ENCODE measurements at places on chromosomes 12 and 14. TPM values are rescaled to one million over a fixed set of nuclear protein-coding genes. Genes with fewer than 3 reads are reported as not detected.

DNA sequence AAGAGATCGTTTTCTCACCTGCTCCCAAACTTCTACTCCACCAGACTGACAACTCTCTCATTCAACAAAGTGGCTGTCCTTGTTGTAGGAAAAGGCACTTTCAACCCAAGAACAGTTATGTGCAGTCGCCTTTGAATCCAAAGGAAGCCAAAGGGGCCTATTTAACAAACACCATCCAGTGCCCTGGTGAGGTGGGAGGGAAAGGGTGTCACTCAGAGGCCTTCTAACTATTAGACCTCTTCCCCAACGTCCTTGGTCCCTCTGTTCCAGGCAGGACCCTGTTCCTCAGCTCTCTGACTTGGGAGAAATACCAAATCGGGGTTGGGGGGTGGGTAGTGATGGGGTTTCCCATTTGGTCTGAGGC is 3.2 kb downstream of the SIX4 start:
- DNase-seq = no peak

Gene SOAT2
- 0.78 TPM for total RNA-seq

DNA sequence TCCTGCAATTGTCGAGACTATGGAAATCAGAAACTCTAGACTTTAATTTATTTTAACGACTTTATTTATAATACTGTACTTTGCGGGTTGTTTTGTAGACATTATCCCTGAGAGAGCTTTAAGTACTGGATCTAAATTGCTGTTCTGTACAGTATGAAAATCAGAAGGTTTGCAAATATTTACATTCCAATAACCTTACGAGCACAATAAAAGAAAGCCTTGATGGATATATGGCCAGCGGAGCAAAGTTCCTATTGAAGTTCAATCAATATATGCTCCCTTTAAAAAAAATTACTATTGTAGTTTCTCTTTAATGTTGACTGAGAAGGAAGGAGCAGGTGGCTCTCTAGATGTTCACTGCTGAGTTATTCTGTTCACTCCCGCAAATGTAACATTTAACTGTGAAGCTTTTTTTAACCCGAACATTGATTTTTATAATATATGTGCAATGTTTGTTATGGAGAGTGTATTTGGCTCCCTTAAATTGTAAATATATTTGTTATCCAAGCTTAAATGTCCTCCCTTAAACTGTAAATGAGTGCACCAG is 235.3 kb downstream of the PLCZ1 start:
- DNase-seq = no peak

- no peak for DNase-seq
Observed at GRCh38 chr14:74906925-74907521, 16.0 kb downstream of the RPS6KL1 start.

- DNase-seq = no peak
Observed at GRCh38 chr14:42929806-42930480, 1323.3 kb downstream of the LRFN5 start.

- no peak for DNase-seq
Observed at GRCh38 chr12:121947981-121948380, 29.6 kb downstream of the CFAP251 start.

DNA sequence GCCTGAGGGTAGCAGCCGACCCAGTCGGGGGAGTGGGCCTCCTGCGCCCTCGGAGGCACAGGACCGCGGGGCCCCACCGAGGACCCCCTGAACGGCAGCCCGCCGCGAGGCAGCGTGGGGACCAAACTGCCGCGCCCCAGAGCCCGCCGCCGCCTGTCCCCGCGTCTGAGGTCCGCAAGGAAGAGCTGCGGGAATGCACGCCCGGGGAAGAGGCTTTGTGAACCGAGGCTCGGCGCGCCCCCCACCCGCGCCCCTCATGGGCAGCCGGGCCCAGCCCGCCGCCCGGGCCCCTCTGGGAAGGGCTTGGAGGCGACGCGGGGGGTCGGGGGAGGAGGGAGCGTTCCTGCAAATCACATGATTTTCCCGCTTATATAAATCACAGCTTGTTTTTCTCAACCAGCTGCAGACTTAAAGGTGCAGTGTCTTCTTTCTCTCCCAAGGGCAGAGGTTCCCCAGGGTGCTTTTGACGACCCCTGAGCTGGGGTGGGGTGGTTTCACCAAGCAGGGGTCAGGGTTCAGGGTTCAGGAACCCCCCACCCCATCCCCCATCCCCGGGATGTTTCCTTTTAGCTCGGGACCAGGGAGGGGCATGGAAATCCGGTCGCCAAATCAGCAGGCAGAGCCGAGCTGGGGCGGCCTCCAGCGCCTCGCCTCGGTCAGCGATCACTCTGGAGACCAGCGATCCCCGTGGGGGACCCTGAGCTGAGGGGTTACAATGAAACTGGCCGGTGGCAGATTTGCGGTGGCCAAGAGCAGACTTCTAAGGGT is 44.7 kb upstream of the ATP23 start:
- peak; percentile 70 for DNase-seq

Gene CIPC
- 76.7 TPM for total RNA-seq

Gene ADIPOR2
- 74.4 TPM for total RNA-seq

Gene ZDHHC22
- not detected for total RNA-seq

GRCh38 chr12:66319266-66319954 is 17.1 kb downstream of the HELB start:
- DNase-seq = no peak

GRCh38 chr14:68359837-68360552 is 432.9 kb downstream of the ZFP36L1 start:
- DNase-seq = peak; percentile 45

- DNase-seq = no peak
Observed at GRCh38 chr14:81285245-81285644, 64.5 kb upstream of the GTF2A1 start.

DNA sequence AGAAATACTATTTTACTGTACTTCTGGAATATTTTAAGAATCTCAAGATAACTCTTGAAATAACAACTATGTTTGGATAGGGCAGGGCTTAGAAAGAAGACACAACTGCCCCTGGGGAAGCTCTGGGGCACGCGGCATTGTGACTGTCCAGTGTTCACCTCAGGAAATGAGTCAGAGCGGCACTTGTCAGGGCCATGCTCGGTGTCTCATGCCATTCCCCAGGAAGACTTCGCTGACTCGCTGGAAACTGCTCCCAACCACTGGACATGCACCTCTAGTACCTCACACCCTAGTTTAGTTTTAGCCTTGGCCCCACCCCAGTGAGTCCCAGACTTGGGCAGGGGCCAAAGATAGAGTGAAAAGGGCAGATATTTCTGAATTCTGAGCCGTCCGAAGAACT is 192.0 kb downstream of the TTC7B start:
- no peak for DNase-seq

DNA sequence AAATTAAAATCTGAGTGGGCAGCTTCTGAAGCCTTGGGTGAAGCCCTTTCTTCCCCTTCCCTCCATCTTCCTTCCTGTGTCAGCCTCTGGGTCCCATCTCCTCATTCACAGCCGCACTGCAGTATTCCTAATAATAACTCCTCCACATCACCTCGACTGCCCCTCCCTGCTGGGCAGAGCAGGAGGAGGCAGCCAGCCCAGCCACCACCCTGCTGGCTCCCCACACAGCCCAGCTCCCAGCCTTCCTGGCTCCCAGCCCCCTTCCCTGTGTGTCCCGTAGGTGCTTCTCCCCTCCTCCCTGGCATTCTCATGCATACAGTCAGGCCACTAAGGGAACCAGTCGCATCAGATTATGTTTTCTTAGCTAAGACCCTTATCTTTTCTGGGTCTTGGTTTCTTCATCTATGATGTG is 3.7 kb downstream of the IFFO1 start:
- no peak for DNase-seq

GRCh38 chr14:64649383-64649998 is 54.7 kb upstream of the PLEKHG3 start:
- peak; percentile 81 for DNase-seq

Gene LRRC10
- not detected for total RNA-seq

- DNase-seq = peak; percentile 44
Observed at GRCh38 chr12:92745856-92746550, 43.2 kb downstream of the PLEKHG7 start.

Gene SIX6
- not detected for total RNA-seq

GRCh38 chr12:129615001-129615400 is 288.8 kb downstream of the TMEM132D start:
- DNase-seq = no peak

- peak; percentile 44 for DNase-seq
Observed at GRCh38 chr12:52280319-52280795, 5.9 kb downstream of the KRT86 start.

DNA sequence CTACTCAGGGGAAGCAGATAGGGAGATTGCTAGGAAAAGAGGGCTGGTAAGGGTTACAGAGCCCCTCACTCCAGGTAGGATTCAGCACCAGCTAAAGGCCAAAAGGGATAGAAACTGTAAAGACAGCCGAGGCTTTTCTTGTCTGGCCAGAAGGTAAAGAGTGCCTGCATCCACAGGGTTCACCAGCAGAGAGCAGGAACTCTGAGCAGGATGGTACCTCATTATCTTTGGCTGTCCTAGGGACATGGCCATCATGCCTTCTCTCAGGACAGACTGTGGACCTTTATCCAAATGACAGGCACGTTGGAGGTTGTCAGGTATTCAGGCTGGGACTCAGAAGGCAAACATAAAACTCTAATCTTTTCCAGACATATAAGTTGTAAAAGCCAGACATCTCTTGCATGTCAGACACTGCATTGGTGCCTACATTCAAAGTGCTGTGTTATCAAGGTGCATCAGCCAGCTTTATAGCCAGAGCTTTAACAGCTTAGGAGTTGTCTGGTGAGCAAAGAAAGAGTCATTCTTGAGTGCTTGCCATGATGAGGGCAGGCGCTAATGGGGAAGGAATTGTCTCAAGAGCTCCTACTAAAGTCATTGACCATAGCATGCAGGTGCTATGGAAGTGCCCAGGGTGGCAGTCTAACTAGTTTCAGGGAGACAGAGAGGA is 89.5 kb downstream of the PELI2 start:
- DNase-seq = no peak

Gene NRIP2
- 26.0 TPM for total RNA-seq

GRCh38 chr14:74401504-74402241 is 24.3 kb downstream of the SYNDIG1L start:
- DNase-seq = no peak

DNA sequence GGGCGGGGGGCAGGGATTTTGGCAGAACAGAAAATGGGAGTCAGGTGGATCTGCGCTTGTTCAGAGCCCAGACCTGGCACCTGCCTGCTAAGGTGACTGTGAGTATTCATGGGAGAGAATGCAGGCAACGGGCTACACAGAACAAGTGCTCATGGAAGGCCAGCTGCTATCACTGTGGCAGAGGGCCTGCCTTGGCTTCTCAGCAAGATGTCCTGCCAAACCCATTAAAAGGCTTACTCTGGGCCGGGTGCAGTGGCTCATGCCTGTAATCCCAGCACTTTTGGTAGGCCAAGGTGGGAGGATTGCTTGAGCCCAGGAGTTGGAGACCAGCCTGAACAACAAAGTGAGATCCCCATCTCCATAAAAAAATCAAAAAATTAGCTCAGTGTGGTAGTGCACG is 21.0 kb downstream of the DIO3 start:
- no peak for DNase-seq

GRCh38 chr12:99418379-99418778 is 229.2 kb upstream of the GARIN6 start:
- DNase-seq = no peak

DNA sequence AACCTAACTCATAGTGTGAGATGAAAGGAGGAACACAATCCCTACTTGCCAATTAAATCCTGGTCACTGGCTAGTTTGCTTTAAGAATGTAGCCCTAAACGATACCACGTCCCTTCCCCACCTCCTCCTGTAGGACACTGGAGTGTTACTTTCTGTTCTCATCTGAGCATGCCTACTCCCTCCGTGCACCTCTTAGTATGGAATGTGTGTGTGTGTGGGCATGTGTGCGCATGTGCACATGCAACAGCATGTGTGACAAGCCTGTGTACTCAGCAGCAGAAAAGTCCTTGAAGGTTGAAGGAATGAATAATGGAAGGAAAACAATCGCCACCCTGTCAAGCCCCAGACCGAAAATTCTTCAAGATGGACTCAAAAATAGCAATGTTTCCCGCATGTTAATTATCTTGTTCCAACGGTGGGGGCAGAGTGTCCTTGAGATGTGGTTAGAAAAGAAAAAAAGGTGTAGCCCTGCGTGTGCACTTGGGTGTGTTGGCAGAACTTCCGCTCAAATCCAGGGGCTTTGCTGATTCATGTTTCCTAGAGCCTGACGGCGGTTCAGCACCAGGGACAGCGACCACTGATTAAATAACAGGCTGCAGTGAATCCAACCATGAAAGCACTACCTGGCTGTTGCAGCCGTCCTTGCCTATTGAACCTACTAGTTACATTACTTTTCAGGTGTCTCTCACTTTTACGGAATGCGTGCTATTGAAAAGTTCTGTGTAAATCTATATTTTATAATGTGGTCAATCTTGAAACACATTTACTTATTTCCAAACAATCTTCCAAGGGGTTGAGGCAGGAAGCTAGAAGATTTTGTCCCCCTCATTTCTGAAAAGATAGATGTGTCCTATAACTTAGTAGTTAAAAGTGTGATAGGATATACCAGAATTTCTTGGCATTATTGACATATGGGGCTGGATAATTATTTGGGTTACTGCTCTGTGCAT is 79.8 kb downstream of the SRRM4 start:
- peak; percentile 49 for DNase-seq

- no peak for DNase-seq
Observed at GRCh38 chr14:87067591-87067990, 925.4 kb downstream of the GALC start.

- DNase-seq = no peak
Observed at GRCh38 chr14:91843437-91843836, 23.9 kb downstream of the TC2N start.

DNA sequence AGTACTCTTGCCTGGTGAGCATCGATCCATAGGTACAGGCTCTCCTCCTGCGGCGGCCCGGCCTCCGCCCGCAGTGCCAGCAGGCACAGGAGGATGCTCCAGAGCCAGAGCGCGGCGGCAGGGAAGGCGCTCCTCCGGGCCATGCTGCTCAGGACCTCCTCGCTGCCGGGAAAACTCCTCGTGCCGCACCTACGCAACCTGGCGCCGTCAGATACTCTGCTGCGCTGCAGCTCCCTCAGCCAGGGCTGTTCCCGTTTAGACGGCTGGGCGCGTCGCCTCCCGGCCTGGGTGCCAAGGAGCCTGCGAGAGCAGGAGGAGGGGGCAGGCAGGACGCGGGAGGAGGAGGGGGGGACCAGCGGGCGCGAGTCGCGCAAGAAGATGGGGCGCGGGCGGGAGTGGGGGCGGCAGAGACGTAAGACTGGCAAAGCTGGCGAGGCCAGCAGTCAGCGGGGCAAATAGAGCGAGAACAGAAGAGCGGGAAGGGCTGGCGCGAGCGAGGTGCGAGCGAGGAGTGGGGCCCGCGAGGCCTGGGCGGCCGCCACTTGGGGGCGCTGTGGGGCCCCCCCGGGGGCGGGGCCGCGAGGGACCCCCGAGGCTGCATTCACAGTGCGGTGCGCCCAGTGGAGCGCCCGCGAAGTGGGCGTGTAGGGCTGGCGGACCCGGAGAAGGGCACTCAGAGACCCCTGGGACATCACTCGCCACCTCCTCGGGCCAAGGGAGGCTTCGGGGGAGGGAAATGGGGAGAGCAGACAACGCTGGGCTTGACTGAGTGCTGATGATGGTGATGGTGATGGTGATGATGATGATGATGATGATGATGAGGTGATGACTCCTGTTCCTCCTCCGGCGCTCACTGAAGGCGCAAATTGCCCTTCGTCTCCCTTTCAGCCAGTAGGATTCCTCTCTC is at the start of gene WIF1:
Gene WIF1 (minus strand): TSS at position 257 of the 907 bp plus-strand sequence. CDS start 114 bp downstream, at position 143.
- DNase-seq = no peak

Measured in tibial nerve (tissue), 4 donors.